CD4-positive, alpha-beta T cell treated with Interleukin-6 for 4 hours (primary cell): ENCODE measurements at places on chromosomes 1 and 21.

DNA sequence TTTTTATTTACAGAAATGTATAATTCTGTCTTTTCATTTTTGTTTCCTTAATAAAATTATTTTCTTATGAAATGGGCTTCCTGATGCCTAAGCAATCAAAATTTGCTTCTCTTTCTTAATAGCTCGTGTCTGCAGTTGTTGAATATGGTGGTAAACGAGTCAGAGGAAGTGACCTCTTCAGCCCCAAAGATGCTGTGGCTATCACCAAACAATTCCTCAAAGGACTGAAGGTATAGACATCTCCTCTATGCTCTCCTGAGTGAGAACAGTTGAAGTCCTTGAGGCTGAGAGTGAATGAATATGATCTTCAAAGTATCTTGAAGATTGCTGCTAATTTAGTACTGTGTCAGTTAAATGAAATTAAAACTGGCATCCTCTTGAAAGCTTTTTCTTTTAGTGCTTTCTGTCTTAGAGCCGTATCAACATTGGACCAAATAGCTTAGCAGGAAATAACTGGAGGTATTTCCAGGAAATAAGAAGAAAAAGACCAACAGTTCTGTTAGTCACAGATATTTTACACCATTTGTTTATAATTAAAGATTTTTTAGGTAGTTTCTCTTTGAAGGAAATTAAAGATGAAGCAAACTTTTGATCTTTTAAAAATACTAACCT is 24.7 kb downstream of the VPS45 start:
- DNase-seq: no peak

GRCh38 chr1:48644905-48645605 is 131.6 kb downstream of the BEND5 start:
- no peak for DNase-seq

GRCh38 chr1:163709636-163710035 is 387.9 kb downstream of the NUF2 start:
- no peak for DNase-seq

DNA sequence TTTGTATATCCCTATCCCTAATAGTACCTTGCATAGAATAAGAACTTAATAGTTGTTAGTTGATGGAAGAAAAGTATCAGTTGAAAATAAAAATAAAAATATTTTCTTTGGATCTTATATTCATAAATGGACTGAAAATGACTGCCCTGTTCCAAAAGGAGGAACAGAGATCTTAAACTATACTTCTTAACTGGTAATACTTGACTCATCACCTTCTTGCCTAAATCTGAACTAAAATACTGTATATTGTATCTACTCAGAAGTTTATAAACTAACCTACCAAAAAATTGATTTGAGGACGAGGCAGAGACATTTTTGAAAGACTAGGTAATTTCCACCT is 178.8 kb downstream of the SYT2 start:
- DNase-seq: no peak

DNA sequence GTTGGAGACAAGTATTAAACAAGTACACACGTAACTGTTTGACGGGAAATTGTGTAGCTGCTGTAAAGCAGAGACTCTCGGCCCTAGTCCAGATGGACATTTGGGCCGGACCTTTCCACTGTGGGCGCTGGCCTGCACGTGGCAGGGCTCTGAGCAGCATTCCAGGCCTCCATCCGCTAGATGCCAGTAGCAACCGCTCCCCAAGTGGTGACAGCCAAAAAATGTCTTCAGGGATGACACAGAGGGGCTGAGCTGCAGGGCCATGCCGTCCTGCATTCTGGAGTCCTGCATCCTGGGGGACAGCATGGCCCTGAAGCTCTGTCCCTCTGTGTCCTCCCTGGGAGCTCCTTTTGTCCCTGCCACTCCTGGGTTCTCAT is 24.8 kb downstream of the A3GALT2 start:
- DNase-seq: no peak
